Esophagus mucosa (tissue), 1 donor: ENCODE measurements at places on chromosomes 1 and 21. TPM values are rescaled to one million over a fixed set of nuclear protein-coding genes. Genes with fewer than 3 reads are reported as not detected.
A peak's percentile ranks its signal among the peaks of the same experiment; 100 is the strongest.

The B4GALT2 gene
- 40.1 TPM for total RNA-seq

DNA sequence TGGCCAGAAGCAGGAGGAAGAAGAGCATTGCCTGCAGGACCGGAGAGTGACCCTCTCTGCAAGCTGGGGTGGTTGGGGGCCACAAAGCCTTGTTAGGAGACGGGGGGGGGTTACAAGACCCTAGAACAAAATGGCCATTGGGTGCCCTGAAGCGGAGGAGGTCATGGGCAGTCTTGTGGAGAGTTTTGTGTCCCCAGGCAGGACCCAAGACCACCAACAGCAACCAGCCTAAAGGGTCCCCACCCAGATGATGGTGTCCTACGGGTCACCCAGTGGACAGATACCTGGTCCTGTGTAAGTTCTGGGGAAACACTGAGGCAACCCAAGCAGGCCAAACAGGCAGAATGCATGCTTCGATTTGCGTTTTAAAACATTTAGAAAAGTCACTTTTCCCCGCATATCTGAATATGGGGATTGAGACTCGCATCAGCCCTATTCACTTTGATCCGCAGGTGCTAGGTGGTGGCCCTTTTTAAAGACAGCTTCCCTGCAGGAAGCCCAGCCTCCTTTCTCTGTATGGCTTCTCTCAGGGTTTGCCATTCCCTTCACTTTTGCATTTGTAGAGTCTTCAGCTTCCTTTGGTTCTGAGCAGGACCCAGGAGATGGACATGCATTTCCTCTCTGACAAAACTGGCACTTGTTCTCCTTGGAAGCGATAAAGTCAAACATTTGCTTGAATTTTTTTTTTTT is 21.1 kb downstream of the GNG4 start:
- no peak for ATAC-seq

The S100A8 gene
- total RNA-seq, result 27,439 TPM

- ATAC-seq, result peak; percentile 76
These were observed 72.3 kb downstream of the TNFSF4 start for GRCh38 chr1:173134800-173135199.

DNA sequence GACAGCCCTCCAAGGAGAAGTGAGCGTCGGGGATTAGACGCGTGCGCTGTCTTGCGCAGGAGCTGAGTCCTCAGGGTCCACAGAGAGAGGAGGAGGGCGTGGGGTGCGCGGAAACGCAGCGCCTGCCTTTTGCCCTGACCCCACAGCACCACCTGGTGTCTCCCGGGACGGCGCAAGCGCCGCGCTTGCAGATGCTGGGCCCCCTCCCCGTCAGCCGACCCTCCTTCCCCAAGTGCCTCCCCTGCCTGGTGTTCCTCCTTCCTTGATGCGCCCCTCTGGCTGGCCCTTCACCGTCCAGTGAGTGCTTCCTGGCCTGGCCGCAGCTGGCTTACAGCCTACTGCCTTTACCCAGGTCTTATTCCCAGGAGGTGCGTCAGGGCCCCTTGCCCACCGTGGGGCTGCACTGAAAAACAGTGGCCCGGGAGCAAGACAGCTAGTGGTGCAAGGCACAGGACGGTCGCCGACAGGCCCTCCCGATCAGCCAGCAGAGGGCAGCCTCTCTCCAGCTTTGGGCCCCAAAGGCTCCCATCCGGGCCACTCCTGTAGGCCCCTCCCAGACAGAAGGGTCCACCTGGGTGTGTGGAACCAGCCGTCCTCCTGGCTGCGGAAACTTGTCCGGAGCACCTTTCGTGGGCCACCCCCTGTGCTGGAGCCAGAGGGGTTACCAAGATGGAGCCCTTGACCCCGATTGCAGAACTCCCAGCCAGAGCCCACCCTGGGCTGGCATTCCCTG is 12.9 kb upstream of the PHLDA3 start:
- peak; percentile 67 for ATAC-seq

DNA sequence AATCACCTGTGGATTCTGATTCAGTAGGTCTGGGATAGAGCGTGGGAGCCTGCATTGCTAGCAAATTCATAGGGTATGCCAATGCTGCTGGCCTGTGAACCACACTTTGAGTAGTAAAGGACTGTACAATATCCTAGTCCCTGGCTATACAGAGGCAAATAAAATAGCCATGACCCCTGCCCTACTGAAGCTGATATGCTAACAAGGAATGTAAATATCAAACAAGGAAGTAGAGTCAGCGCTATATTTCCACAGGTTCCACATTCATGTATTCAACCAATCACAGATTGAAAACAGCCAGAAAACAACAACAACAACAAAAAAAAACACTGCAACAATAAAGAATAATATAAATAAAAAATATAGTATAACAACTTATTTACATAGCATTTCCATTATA is 77.8 kb downstream of the TM2D1 start:
- no peak for ATAC-seq

The OR2T2 gene
- not detected for total RNA-seq

DNA sequence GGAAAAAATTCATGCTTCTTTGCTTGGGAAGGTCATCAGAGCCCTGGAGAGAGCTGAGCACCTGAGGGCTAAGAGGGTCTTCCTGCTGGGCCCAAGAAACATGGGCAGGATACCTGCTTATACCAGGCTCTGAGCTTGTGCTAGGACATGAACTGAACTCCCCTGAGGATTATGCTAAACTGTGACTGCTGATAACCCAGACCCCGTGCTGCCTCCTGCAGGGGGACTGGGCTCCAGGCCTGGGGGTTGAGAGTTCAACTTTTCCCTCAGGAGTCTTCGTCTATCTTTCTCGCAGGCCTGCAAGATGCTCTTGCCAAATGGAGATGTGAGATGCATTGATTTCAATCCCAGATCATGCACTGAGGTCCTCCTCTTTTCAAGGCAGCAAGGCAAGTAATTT is 368.5 kb downstream of the HHAT start:
- no peak for ATAC-seq

- ATAC-seq, result no peak
These were observed 8.4 kb downstream of the QSOX1 start for GRCh38 chr1:180163041-180163440.

The PAQR6 gene
- 2.0 TPM for total RNA-seq

GRCh38 chr1:229579059-229579673 is 20.7 kb upstream of the ABCB10 start:
- peak; percentile 42 for ATAC-seq

DNA sequence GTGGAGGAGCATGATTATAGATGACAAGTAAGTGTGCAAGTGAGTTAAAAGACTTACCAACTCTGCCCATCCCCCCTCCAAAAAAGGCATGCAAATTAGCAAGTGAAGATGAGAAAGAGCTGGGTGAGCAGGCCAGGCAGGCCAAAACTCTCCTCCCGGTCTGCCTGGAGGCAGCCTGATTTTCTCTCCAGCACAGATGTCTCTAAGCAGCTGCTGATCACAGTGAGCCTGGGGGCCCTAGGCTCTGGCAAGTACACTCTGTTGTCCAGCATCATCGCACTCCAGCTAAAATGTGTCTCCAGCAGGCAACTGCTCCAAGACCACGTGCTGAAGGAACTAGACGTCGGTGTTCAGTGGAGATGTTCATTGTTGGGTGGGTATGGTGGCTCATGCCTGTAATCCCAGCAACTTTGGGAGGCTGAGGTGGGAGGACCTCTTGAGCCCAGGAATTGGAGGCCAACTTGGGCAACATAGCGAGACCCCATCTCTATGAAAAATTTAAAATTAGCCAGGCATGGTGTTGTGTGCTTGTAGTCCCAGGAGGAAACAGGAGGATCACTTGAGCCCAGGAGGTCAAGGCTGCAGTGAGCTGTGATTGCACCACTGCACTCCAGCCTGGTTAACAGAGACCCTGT is 56.7 kb upstream of the PUM1 start:
- peak; percentile 35 for ATAC-seq
